ENCODE measurements at places on chromosomes 1 and 21.

DNA sequence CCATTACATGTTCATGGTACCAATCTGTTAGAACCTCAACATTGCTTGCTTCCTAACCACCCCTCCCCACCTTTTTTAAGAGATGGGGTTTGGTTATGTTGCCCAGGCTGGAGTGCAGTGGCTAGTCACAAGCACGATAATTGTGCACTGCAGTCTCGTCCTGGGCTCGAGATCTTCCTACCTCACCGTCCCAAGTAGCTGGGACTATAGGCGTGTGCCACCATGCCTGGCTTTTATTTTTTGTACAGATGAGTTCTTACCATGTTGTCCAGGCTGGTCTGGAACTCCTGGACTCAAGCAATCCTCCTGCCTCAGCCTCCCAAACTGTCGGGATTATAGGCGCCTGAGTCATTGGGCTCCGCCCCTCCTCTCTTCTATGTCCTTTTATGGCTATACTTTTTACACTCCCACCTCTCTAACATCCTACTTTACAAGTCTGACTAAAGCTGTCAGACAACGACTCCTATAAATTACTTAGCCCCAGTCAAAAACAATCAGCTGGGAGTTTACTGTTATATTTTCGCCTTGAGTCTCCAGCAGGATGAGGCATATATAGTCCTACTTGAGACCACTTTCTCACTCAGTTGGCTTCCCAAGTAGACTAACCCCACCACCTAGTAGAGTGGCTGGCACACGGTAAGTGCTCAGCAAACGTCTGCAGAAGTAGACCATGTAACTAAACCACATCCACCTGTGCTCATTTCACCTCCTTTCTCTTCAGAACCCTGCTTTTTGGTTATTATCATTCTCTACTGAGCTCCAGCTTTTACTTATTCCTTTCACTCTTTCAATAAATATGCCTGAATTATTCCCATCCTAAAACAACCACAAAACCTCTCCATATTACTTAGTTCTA, 13.8 kb downstream of the ENSA start:
- no peak for DNase-seq

GRCh38 chr1:91505086-91505485, 4.4 kb downstream of the CDC7 start:
- DNase-seq, result no peak

- DNase-seq, result no peak
Observed at GRCh38 chr1:12467570-12468286, 150.3 kb downstream of the DHRS3 start.

- DNase-seq, result no peak
Observed at GRCh38 chr1:220516014-220516721, 11.8 kb upstream of the MARK1 start.

DNA sequence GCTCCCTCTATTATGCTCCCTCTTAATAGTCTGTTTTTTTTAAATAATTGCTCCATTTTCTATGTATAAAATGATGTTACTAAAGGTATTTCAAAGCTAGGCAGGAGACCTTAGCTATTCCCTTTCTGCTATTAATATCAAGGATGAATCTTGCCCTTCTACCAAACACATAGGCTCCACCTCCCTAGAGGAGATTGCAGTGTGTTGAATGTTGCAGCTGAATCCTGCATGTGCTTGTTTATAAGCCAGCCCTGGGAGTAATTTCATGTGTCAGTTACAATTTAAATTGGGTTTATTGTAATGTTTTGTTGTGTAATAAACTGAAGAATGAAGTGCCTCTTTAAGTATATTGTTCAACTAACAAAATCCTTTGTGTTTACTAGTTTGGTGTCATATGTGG, 66.0 kb downstream of the TMEM200B start:
- DNase-seq, result no peak

DNA sequence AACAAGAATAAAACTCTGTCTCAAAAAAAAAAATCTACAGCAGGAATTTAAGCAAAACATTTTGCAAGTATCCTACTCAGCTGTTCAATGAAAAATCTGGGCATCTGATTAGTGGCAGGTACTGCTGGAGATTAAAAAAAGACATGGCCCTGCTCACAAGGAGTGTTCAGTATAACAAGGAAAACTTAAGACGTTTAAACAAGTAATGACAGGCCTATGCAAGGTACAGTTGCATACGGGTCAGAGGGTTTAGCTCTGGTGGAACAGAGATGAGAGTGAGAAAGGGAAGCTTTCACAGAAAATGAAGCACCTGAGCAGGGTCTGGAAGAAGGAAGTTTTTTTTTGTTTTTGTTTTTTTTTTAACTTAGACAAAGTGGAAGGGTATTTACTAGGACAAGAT, 23.0 kb downstream of the SNRNP40 start:
- DNase-seq, result no peak

- DNase-seq, result peak; percentile 98
Observed at GRCh38 chr21:33025489-33026442, at the start of gene OLIG2. Gene OLIG2, plus strand, starts transcription at chr21:33025935. Its CDS starts 928 bp downstream, at chr21:33026863.
